ENCODE measurements at places on chromosomes 2 and 18.

- no peak for DNase-seq
Observed at GRCh38 chr2:46656640-46657039, 177.3 kb downstream of the TMEM247 start.

DNA sequence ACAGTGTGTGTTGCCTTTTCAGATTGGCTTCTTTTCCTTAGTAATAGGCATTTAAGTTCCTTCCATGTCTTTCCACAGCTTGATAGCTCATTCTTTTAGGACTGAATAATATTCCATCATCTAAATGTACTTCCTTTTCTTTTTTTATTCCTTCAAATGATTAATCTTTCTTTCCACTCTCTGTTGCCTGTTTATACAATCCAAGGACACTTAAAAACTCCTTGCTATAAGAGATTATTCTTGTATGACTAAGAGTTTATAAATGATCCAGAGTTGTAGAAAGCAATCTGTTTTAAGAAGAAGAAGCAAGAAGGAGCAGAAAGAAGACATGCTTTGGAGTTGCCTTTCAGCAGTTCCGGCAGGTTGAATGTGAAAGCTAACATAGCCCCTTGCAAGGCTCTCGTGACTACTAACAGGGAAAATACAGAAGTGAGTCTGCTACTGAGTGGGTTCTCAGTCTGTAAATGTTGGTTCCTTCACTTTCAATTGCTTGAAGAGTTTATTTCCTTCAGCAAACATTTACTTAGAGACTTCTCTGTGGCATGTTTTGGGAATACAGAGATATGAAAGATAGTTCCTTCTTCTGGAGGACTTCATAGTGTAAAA lies 123.0 kb downstream of the PMAIP1 start:
- DNase-seq: no peak

- DNase-seq: no peak
Observed at GRCh38 chr2:167890739-167891138, 356.7 kb downstream of the STK39 start.

DNA sequence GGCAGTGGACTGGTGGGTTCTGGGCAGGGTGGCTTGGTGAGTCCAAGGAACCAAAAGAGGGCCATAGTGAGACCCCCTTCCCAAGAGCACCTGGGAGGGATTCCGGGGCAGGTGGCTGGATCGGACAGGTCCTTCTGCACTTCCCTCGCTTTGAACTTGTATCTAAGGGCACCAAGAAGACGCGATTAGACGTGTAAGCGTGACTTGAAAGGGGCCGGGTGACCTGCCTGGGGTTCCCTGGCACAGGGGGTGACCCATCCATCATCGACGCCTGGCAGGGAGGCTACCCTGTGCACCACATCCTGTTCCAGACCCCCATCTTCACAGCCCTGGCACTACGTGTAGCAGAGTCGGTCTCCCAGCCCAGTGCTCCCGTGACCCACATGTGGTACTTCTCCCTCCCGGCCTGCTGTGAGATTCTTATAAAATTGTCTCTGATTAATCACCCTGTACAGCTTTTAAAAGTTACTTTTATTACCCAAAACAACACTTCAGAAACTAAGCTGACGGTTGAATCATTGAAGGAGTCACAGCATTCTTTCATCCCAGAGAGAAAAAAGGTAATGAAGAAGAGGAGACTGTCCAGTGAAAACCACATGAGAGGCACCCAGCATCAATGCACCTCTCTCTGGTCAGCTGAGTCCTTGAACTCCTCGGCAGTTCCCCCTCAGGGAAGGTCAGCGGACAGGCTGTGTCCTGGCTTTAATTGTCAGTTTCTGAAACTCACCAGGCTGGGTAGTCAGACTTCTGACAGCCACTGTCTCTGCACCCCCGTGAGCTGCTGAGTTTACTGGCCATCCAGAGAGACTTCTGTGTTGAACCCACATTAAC lies 13.0 kb downstream of the SH3BP4 start:
- no peak for DNase-seq

DNA sequence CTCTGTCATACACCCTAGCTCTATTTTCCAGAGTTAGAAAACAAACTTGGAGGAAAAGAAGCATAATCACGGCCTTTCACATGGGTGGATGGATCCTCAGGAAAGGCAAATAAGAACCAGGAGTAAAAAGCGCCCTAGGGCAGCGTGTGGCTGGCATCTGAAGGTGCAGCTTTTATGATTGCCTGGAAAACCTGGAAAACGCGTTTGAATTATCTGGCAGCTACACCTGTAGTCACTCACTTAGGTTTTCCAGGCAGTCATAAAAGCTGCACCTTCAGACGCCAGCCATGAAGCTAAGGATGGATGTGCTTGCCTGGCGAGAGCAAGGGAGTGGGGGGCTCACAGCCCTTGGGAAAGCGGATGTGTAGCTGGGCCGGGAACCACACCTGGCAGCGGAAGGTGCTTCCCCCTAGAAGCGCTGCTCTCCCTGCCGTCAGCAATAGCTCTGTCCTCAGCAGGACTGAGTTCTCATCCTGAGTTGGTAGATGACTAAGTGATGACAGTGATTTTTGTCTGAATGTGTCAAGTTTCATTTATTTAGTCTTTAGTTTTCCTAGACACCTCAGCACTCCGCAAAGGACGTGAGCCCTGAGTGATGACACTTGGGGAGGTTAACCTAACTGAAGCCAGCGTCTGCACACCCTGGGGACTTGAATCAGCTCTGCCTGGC lies 82.0 kb downstream of the DCDC2C start:
- no peak for DNase-seq

DNA sequence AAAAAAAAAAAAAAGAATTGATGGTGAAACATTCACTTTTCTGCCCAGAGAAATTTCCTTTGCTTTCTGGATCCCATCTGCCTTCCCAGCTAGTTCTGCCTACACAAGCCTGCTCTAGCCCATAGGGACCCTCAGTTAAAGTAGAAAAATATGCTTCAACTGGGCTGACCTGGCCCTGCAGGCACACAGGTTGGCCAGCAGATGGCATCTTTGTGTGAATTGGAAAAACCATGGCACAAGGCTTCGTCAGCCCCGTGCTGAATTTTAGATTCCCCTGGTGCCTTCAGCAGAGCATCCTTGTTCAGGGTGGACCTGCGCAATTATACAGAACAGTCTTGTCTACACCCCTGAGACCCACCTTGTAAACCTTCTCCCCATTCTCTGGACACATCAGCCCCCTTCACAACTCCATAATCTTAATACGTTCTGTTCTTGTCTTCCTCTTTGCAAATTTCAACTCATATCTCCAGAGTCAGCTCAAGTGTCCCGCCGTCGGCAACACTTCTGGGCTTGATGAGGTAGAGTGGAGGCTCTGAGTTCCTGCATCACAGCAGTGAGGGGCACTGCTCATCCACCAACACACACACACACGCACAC lies 114.5 kb downstream of the INSIG2 start:
- peak; percentile 37 for DNase-seq

- DNase-seq: no peak
Observed at GRCh38 chr2:1891971-1892486, 147.7 kb upstream of the PXDN start.

- DNase-seq: no peak
Observed at GRCh38 chr2:114550895-114551793, 108.7 kb downstream of the DPP10 start.

GRCh38 chr2:1026141-1026540 lies 75.5 kb downstream of the SNTG2 start:
- DNase-seq: no peak

DNA sequence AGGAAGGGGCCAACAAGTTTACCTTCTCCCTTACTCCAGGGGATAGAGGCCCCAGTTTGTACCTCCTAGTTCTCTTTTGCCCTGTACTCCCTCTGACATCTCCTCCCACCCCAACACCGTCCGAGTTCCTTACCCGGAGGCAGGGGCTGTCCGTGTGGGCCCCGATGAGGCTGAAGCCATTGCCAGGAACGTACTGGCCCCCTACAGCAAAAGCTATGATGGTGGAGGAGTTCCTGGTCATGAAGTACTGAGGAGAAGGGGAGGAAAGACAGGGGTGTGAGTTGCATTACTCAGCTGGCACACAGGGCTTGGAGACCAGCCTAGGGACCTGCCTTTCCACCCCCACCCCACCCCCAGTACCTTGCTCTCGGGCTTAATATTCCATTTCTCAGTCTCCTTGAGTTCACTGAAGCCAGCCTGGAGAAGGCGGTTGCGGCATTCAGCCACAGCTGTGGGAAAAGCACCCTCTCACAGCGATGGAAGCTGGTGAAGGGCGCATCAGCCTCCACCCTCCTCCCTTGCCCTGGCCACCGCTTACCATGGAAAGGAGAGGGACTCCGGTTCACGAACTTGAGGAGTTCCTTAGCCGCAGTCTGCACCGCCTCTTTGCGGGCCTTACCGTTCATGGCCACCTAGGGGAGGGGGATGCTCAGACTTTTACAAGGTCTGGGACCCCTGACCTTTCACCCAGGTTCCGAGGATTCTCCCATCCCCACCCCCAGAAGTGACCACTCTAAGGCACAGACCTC lies 1.0 kb downstream of the DNPEP start:
- no peak for DNase-seq

GRCh38 chr2:152730591-152731333 lies 12.3 kb downstream of the ARL6IP6 start:
- DNase-seq: peak; percentile 40

DNA sequence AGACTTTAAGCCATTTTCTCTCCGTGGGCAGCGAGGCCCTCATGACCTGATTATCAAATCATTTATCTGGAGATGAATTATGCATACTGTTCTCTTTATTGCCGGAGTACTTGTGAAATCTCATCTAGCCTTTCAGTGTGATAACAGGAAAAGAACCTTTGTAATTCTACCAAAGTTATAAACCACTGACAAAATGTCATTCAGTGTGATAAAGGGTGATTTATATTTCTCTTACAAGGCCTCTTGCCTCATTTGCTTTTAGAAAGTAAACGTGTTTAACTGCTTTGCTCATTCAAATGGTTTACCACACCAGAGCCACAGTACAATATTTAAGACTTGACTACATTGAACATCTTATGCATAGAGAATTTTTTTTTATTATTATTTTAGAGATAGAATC lies 13.8 kb downstream of the MTCL1 start:
- no peak for DNase-seq

DNA sequence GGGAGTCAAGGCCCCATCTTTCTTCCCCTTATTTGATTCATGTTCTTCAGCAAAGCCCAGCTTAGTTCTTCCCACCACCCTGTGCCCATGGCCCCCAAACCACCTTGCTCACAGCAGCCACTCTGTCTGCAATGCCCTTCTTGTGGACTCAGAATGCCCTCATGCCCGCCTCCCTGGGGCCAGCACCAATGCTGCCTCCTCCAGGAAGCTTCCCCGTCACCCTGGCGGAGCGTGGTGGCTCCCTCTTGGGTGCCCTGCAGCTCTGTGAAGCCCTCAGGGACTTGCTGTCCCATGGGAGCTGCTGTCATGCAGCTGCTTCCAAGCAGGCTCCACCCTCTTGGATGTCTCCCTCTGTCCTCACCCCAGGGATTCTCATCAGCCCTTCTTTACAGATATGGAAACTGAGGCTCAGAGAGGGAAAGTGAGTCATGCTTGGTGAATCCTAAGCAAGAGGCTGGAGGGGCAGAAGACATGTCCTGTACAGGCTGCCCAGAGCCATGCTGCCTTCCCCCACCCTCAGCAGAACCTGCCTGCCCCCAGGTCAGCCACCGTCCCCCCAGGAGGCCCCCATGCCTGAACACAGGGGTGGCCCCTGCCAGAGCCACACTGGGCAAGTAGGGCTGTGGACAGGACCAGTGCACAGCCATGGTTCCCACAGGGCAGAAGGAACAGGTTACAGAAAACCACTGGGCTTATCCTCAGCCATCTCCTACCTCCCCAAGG lies 11.8 kb upstream of the DUSP2 start:
- no peak for DNase-seq

- no peak for DNase-seq
Observed at GRCh38 chr2:71962911-71963694, 184.6 kb downstream of the CYP26B1 start.

DNA sequence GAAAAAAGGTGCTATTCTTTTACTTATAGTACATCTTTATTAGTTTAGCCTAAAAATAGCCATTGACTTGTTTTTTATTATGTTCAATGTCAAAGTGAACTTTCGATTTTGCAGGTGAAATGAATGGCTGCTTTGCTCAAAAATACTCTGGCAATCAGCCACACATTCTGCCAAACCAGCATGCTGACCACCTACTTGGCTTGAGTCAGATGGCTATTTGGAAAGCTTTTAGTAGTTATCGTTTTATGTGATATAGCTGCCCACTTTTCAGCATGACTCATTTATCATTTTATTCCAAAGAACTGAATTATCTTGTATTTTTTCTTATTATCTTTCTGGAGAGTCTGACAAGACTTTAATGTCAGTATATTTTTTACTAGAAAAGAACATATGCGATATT lies 1615.8 kb upstream of the TMEFF2 start:
- DNase-seq: no peak

- peak; percentile 14 for DNase-seq
Observed at GRCh38 chr2:233832869-233833311, 21.4 kb downstream of the HJURP start.

DNA sequence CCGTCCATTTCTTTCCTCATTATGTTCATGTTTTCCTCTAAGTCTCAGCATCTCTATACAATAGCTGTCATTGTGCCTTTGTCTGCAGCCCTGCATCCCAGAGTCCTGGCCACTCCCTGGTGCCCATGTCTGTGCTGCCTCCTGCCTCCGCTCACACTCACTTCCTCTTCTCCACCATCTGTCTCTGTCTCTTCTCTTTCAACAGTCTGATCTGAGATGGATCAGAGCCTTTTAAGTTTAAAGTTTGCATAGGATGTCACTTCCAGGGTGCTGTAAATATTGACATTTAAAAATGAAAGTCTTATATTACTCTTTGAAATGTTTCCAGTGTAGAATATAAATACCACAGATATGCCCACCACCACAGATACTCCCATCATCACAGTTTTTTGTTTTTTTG lies 42.7 kb downstream of the UBE2F start:
- no peak for DNase-seq

DNA sequence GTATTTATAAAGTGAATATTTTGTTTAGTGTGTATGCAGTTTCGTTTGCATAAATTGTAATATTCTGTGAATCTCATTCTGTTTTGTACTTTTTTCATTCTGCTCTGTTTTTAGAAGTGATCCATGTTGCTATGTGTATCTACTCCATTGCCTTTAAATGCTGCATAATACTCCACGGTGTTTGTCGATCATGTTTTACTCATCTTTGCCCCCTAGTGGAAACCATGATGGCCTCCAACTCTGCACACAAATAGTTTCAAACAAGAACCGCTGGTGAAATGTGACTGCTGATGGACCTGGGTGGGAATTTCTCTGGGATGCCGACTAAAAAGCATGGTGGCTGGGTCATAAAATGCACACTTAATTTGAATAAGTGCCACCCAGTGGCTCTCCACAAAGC lies 32.0 kb upstream of the SKOR2 start:
- no peak for DNase-seq

GRCh38 chr2:149634103-149634502 lies 46.5 kb upstream of the MMADHC start:
- no peak for DNase-seq

All from fibroblast of gingiva (primary cell).